ENCODE measurements at places on chromosomes 16 and 17. TPM values are rescaled to one million over a fixed set of nuclear protein-coding genes. Genes with fewer than 3 reads are reported as not detected.

SGCA gene
- total RNA-seq, result 8.7 TPM

DYNLRB2 gene
- 3.6 TPM for total RNA-seq

GRCh38 chr17:54948380-54948779 lies 20.1 kb downstream of the COX11 start:
- DNase-seq, result no peak

TMIGD1 gene
- total RNA-seq, result not detected

- DNase-seq, result no peak
Measured at GRCh38 chr16:61263400-61263799, 772.8 kb downstream of the CDH8 start.

RNF112 gene
- 0.54 TPM for total RNA-seq

DNA sequence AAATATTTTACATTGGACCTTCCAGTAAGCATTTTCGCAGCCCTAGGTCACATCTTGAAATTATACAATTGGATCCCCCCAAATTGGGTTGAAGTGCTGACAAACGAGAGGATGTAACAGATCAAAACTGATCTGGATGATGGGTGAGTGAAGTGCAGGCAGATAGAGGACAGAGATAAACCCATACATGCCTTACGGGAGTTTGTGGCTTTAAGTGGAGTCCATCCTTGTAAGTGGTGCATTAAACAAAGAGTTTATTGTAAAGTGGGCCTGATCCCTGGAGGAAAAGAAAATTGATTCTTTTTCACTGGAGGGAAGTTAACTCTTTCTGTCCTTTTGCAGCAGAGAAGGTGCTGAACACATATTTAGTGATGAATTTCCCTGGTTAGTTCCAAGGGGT lies 39.0 kb upstream of the KCNJ2 start:
- no peak for DNase-seq

GRCh38 chr16:87845807-87846619 lies 23.3 kb downstream of the SLC7A5 start:
- DNase-seq, result no peak

- DNase-seq, result no peak
Measured at GRCh38 chr16:15682105-15682570, 32.1 kb downstream of the NDE1 start.

GNPTG gene
- total RNA-seq, result 64.9 TPM

- DNase-seq, result no peak
Measured at GRCh38 chr16:87033021-87033471, 284.1 kb downstream of the C16orf95 start.

GRCh38 chr16:82470016-82470415 lies 156.8 kb upstream of the CDH13 start:
- no peak for DNase-seq

DNA sequence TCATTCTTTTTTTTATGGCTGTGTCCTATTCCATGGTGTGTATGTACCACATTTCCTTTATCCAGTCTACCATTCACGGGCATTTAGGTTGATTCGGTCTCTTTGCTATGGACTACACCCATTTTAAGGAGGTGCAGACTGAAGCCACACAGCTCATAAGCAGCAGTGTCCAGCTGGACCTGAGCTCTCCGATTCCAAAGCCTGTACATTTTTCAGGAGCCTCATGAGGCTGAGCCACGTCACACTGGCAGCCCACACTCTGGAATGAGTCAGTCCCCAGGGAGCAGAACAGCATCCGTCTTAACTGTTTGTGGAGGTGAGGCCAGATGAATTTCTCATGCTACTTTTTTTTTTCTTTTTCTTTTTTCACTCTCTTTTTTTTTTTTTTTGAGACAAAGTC lies 116.1 kb downstream of the C16orf95 start:
- DNase-seq, result peak; percentile 45

GPR179 gene
- not detected for total RNA-seq

GRCh38 chr16:50573947-50574744 lies 25.9 kb downstream of the NKD1 start:
- no peak for DNase-seq

DNA sequence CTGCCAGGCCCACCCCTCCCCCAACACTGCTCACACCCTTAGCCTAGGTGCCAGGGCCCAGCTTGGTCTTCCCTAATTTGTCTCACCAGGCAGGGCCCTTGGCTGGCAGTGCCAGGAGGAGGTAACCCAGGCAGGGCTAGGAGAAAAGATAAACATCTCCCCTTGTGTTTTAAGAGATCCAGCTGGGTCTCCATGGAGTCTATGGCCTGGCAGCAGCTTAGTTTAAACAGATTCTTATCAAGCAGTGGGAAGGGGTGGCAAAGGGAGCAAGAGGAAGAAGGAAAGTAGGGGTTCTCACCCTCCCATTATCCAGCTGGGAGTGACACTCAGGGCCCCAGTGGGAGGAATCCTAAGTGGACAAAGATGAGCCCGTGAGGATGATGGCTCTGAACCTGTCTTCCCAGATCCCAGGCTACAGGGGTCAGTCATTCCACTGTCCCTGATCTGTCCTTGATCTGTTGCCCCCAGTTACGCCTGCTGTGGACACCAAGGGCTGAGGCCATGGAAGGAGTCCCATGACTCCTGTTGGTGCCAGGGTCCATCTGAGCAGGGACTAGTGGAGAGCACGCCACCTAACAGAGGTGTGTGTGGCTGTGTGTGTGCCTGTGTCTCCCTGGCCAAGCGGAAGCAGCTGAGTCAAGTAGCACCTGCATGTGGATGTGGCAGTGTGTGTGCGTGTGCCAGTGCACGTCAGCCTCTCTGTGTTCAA lies 47.4 kb upstream of the MEIOC start:
- no peak for DNase-seq

- no peak for DNase-seq
Measured at GRCh38 chr17:40301315-40301714, 7.7 kb upstream of the RARA start.

- DNase-seq, result no peak
Measured at GRCh38 chr16:1108299-1109252, 12.5 kb upstream of the C1QTNF8 start.

MYH8 gene
- not detected for total RNA-seq

PDPK1 gene
- 35.3 TPM for total RNA-seq

C1QTNF8 gene
- total RNA-seq, result not detected

HS3ST2 gene
- total RNA-seq, result 1.7 TPM

MYH2 gene
- 1.8 TPM for total RNA-seq

GRCh38 chr17:74455025-74455545 lies 11.3 kb upstream of the CD300A start:
- no peak for DNase-seq

- DNase-seq, result no peak
Measured at GRCh38 chr16:11056993-11057649, 112.8 kb downstream of the CLEC16A start.

DNA sequence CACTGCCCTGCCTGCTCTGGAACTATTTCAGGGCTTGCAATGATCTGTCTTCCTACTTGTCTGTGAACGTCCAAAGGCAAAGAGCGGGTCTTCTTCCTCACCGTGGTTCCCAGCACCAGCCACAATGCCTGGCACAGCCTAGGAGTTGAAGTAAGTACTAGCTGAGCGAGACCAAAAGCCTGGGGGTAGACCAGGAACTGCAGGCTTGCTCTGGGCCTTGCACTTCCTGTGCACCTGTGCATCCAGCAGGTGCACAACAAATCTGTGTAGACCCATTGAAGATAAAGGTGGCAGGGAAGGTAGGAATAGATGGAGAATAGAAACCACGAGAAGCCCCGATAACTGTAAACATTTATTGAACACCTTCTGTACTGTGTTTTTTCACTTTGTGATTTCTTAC lies 4.6 kb downstream of the FAM171A2 start:
- no peak for DNase-seq

GRCh38 chr16:55569025-55569424 lies 2.5 kb downstream of the CAPNS2 start:
- DNase-seq, result no peak

DNA sequence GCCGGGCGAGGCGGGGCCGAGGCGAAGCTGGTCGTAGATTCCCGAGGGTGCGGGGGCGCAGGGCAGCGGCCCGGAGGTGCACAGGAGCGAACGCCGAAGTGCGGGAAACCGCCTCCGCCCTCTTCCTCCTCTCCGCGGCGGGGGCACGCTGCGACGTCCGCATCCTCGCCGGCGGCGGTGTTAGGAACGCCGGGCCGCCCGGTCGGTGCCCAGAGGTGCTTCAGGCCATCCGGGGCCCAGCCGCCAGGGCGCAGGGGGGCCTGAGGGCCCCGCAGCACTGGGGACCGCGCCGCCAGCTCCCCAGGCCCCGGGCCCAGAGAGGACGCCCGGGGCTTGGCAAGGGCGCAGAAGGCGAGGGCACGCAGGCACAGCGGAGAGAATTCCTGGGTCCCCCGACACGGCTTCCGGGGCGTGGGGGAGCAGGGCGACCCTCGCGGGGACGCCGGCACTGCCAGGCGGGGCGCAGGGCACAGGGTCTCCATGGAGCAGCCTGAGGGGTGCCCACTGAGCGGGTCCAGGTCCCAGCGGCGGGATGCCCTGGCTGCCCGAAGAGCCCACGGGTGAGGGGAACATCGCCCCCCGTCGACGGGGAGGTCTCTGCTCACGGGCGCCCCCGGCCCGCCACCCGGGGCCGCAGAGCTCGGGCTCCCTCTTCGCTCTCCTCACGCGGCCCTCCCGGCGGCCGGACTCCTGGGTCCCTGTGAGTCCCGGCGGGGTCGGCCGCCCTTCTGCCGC lies 576 bp downstream of the EPOP start:
- DNase-seq, result peak; percentile 86

- no peak for DNase-seq
Measured at GRCh38 chr17:56125830-56126819, 27.1 kb upstream of the ANKFN1 start.
